Activated gamma-delta T cell treated with anti-CD3 and anti-CD28 coated beads, Interleukin-2, amount 50 U/mL, for 16 hours (primary cell): ENCODE measurements at places on chromosomes 2 and 18.

- DNase-seq, result no peak
These were observed 116.0 kb upstream of the RAB27B start for GRCh38 chr18:54712306-54712705.

GRCh38 chr18:76741346-76741745, 81.0 kb upstream of the ZNF236 start:
- DNase-seq, result no peak

DNA sequence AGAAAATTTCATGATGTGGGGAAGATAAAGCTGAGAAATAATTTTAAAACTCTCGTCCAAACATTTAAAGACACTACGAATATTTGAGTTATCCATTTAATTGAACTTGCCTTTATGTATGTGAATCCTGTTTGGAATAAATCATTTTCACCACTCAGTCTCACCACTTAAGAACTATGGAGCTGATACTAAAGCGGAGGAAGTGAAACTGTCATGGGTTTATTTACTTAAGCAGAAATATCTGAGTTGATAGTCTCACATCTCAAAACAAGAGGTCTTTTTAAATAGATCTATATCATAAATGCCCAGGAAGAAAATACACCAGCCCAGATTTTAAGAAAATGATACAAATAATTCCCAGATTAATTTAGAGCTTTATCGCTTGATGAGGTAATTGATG, 532.4 kb downstream of the ZNF804A start:
- no peak for DNase-seq

DNA sequence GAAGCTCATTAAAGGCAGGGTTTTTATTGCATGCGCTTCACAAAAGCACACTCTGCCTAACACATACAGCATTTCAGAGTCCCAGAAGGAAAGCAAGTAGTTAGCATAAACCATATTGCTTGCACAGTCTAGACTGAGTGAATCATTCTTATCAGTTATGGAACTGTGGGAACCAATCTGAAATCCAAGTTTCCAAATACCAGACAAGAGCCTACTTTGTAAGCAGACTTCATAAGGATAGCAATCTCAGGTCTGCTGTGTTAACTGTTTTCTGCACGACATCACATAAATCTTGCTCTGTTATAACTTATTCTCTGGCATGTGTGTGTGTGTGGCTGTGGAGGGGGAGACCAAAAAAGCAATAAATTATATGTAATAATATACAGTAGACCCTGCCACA, 608.1 kb upstream of the REG3G start:
- DNase-seq, result no peak

DNA sequence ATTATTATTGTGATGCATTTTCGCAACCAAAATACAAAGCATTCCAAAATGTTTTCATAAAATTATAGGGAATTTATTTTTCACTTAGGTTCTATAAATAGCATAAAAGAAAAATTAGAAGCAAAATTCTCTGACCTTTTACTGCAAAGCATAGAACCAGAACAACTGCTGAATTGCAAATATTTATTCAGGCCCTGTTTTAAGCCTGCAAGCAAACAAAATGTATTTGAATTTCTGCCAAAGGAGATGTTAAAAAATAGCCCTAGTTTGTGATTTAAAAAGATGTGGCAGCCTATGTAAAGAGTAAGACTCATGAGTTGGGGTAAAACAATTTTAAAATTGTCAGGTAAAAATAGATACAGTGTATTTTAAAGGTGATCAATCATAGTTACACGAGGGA, 138.1 kb downstream of the KCNJ3 start:
- no peak for DNase-seq

DNA sequence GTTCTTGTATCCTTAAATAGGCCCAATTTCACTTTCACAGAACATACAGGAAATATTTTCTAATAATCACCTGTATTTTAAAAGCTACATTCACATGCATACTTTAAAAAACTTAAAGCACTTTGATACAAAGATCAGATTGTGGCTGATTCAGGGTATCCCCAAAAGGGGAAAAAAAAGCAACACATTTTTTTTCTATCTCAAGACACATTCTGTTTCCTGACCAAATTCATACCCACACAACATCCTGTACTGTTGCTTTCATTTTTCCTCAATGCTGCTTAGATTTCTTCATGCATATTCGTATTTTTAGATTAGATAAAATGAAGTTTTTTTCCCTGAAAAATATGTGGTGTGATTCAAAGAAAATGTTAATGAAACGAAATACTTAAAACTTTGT, 122.5 kb downstream of the TMEFF2 start:
- no peak for DNase-seq

DNA sequence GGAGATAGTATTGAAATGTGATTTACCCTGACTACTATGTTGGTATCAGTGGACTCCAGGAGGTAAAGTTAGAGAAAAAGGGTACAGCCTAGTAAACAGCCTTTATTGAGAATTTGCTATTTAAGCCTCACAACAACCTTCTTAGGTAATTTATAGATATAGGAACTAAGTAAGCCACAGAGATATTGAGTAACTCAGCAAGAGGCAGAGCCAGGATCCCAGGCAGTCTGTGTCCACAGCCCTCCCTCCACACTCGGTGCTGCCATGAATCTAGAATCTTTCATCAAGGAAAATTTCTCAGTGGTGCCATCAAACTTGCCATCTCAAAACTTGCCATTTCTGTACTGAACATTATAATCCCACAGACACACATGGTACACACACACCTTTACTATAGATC, 170.9 kb downstream of the CAPN13 start:
- no peak for DNase-seq

DNA sequence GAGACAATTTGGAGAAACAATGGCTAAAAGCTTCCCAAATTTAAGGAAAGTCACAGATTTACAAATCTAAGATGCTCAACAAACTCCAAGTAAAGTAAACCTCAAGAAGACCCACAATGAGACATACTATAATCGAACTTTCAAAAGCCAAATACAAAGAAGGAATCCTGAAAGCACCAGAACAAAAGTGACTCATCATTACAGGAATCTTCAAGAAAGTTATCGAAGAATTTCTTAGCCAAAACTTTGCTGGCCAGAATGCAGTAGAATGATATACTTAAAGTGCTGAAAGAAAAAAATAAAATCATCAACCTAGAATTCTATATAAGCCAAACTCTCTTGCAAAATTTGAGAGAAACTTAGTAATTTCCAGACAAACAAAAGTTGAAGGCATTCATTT, 106.5 kb upstream of the TMEM200C start:
- no peak for DNase-seq

DNA sequence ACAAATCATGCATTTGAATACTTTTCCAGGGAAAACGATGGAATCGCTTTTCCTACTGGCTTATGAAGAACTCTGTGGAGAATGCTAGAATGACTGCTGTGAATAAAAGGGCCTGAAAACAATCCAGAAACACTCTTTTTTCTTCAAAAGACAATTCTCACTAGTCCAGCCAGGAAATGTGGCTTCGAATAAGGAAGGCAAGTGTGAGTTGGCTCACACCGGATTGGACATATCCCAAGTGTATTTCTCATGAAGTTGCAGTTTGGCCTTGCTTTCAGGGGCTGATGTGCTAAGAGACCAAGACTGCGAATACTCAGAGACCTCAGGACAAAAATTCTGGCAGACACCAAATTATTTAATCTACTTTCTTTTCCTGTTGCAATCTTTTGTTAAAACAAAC, 54.1 kb downstream of the FIGN start:
- no peak for DNase-seq

- DNase-seq, result no peak
These were observed 220.8 kb downstream of the GULP1 start for GRCh38 chr2:188512456-188512855.

DNA sequence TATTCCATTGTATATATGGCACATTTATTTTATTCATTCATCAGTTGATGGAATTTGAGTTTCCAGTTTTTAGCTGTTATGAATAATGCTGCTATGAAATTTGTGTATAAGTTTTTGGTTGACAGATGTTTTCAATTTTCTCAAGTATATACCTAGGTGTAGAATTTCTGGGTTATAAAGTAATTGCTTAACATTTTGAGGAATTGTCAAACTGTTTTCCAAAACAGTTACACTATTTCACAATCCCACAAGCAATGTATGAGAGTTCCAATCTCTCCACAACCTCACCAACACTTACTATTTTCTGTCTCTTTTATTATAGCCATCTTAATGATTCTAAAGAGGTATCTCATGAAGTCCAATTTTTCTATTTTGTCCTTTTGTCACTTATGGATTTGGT, 12.5 kb upstream of the WDSUB1 start:
- no peak for DNase-seq

- DNase-seq, result no peak
These were observed 117.2 kb downstream of the SPIRE1 start for GRCh38 chr18:12540751-12541150.

DNA sequence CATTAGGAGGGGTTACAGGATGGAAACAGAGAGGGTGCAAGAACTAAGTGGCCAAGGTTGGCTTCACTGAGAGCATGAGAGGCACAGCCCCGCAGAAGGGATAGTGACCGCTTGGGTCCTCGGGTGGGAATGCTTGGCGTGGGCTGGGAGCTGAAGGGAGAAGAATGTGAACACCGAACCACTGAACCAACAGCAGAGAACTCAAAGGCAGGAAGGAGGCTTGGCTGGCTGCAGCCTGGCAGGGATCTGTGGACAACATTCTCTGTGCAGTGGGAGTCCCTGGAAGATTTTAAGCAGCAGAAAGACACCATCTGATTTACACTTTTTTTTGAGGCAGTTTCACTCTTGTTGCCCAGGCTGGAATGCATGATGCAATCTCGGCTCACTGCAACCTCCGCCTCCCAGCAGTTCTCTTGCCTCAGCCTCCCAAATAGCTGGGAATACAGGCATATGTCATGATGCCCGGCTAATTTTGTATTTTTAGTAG, 33.9 kb downstream of the SOWAHC start:
- DNase-seq, result no peak

- no peak for DNase-seq
These were observed 19.2 kb downstream of the KCNF1 start for GRCh38 chr2:10930721-10931516.

GRCh38 chr2:120910956-120911951, 175.6 kb downstream of the GLI2 start:
- no peak for DNase-seq

DNA sequence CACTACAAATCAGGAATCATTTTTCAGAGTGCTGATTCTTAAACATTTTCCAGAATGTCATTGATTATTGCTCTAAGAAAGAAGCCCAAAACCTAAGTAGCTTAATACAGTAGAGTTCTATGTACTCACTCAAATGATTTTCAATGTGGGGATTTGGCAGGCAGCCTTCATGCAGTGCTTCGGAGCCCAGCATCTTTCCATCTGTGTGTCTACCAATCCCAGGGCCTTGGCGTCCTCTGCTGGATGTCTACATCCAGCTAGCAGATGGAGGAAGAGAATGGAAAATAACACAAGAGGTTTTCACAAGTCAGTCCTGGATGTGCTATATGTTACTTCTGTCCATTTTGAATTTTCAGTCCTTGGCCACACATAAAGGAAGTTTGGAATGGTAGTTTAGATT, 151.8 kb downstream of the RDH14 start:
- DNase-seq, result no peak

GRCh38 chr18:9705183-9705829, 2.8 kb upstream of the RAB31 start:
- no peak for DNase-seq

DNA sequence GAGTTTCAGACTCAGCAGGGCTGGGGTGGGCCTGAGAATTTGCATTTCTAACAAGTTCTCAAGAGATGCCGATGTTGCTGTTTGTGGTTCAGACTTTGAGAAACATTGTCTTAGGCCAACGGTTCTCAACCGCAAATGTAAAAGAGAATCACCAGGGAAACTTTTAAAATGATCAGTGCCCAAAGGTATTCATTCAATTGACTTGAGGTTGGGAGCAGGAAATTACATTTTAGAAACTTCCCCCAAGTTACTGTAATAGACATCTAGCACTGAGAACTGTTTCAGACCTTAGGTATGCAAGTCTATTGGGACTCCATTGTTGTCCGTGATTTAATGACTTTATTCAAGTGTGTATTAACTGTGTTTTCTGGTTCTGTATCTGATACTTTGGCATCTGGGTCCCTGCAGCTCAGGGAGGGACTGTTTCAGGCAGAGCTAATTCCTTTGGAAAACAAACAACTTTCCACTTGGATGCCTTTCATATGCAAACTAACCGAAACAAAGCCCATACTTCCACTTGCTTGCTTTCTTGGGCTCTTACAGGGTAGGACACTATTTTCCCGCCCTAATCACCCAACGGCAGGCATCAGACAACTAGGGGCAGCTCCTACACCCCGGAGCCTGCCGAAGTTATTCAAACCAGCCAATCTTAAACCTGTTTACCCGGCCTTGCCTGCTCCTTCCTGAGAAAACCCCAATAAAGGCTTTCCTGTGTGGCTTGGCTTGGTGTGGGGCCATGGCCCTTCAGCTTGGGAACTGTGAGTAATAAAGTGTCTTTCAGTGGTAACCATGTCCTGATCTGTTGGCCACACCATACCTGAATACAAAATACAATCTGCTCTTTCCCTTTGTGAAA, 97.6 kb downstream of the POLE4 start:
- no peak for DNase-seq

DNA sequence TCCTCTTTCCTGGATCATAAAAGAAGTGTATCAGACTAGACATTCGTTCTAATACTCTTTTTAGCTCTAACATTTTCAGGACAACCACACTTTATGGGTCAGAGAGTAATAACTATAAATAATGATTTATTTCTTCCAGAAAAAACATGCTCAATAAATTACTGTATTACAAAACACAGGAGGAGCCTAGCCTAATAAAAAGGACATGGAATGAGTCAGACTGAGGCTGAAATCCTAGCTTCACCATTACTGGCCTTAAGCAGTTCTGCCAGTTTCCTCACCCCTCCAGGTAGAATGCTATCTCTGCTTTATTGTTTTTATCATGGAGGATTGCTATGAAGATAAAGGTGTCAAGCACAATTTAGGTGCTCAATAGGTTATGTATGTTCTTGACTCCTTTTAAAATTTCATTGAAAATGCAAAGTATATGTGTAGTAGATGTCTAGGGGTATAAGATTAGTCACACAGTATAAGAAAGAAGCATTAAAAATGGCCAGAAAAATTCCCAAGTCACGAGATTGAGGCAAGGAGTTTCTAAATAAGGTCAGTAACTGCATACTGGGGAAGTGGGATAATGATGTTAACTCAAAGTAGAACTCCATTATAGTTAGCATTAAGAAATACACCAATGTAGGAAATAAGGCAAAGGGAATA, 105.5 kb upstream of the NEUROD1 start:
- no peak for DNase-seq
